ENCODE measurements at places on chromosomes 7 and 10.

DNA sequence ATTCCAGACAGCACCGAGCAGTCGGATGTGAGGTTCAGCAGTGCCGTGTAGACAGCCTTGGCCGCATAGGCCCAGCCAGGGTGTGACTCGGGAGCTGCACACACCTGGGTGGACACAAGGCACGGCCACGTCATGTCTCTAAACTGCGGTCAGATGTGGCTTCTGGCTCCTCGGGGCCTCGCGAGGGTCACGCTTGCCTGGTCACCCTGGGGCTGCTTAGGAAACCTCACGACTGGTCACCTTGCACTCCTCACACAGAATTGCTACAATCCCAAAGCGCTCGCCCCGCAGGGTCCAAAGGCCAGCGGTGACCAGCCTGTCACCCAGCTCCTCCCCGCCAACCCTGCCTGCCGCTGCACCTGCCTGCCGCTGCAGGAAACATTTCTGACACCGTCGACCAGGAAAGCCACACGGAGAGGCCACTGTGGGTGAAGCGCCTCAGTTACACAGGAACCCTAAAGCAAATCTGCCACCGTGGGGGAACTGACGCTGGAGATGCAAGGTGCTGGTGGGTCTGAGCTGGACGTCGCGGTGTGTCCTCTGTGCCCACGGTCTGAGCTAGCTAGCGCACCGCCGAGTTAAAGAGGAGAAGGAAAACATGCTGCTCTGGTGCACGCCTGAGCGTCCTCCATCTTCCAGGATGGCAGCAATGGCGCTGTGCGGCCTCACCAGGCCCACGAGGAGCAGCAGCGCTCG, 5.0 kb downstream of the GPER1 start:
- DNase-seq, result no peak

GRCh38 chr7:155418304-155418703, 39.6 kb upstream of the EN2 start:
- DNase-seq, result no peak

DNA sequence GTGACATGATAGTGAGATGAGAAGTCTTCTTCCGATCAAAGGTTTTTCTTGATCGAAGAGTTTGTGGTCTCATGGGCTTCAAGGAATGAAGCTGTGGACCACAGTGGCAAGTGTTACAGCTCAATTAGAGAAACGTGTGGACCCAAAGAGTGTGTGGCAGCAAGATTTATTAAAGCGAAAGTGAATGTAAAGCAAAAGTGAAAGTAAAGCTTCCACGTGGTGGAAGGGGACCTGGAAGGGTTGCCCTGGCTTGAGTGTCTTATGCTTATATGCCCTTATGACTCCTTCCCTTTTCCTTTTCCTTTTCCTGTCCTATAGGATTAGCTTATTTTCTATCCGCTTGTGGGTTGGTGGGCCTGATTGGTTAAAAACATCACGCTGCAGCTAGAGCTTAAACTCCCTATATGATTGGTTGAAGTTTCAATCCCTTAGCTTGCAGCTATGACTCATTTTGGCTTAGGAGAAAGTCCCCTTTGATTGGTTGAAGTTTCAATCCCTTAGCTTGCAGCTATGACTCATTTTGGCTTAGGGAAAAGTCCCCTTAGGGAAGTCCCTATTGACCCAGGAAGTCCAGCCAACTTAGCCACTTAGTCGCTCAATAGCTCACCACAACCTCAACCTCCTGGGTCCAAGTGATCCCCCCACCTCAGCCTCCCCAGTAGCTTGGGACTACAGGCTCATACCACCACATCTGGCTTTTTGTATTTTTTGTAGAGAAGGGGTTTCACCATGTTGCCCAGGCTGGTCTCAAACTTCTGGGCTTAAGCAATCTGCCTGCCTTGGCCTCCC, 34.7 kb downstream of the MRPS24 start:
- no peak for DNase-seq

- DNase-seq, result no peak
These were observed 2.7 kb downstream of the REPIN1 start for GRCh38 chr7:150371131-150371995.

DNA sequence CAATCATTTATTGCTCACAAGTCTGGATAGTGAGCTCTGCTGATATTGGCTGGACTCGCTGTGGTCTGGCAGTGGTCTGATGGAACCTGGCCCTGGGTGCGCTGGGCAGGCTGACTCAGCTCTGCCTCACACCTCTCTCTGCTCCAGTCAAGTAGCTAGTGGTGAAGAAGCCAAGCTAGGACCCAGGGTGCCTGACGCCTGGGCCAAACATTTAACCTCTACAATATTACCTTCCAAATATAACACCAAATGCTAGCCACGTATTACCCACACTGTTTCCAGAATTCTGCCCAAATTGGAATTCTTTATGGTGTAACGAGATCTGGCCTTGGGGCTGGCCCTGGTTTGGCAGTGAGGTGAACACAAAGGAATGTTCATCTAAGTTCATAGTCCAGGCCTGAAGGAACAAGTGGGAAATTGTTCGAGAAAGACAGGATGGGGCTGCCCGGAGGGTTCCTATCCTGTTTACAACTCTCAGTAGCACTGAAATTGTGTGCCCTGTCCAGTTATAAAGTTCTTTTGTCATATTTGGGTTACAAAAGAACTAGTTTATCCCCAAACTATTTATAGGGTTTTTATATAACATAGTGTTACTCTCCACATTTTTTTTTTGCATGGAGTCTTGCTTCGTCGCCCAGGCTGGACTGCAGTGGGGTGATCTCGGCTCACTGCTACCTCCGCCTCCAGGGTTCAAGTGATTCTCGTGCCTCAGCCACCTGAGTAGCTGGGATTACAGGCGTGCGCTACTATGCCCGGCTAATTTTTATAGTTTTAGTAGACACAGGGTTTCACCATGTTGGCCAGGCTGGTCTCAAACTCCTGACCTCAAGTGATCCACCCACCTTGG, 16.3 kb downstream of the OR2AE1 start:
- no peak for DNase-seq

All from stimulated activated CD8-positive, alpha-beta memory T cell treated with anti-CD3 and anti-CD28 coated beads, Interleukin-2, amount 100 ng/mL, for 1 hour (primary cell).